ENCODE measurements at places on chromosomes 12 and 14.

DNA sequence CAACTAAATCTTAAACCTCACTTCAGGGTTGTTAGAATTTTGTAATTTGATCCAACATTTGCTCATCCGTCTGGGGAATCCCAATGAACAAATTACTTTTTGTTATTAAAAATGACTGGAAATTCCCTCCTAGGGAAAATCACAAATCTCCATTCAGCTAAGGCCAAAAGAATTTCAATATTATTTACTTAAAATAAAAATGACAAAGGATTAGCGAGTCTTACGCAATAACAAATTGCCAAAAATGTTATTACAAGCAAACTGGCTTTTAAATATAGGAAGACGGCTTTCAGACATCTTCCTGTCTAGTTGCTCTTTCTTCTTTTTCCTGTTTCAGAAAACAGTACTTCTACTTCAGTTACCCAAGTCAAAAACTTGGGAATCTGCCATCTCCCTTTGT is 92.4 kb upstream of the TSPAN8 start:
- DNase-seq, result no peak

- no peak for DNase-seq
These were observed 1915.0 kb upstream of the FLRT2 start for GRCh38 chr14:83614956-83615355.

DNA sequence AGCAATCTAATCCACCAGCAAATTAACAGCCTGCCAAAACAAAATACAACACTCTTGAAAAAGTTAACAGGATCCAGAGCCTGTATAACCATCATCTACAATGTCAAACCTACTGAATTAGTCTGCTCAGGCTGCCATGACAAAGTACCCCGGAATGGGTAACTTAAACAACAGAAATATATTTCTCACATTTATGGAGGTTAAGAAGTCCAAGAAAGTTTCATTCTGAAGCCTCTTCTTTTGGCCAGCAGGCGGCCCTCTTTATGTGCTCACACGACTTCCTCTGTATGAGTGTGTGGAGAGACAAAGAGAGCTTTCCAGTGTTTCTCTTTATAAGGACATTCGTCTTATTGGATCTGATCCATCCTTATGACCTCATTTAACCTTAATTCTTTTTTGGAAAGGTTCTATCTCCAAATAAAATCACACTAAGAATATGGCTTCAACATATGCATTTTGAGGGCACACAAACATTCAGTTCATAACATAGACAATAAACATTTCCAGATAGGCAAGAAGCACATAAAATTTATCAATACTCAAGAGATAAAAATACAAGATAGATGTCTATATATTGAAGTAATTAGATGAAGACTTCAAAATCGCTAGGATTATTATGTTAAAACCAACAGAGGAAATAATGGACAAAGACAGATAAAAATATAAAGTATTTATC is 5.9 kb upstream of the RERG start:
- peak; percentile 63 for DNase-seq

- DNase-seq, result no peak
These were observed 404 bp upstream of the CCDC91 start for GRCh38 chr12:28189784-28190320.

- DNase-seq, result no peak
These were observed 646.8 kb downstream of the C12orf50 start for GRCh38 chr12:87382436-87382835.
